Aorta (tissue), 5 donors: ENCODE measurements at places on chromosomes 4 and X. TPM values are rescaled to one million over a fixed set of nuclear protein-coding genes. Genes with fewer than 3 reads are reported as not detected.

Gene PHKA1
- total RNA-seq, result 10.6 TPM

Gene TRIML2
- not detected for total RNA-seq

Gene DNAAF6
- total RNA-seq, result not detected

Gene CHRDL1
- total RNA-seq, result 38.6 TPM

DNA sequence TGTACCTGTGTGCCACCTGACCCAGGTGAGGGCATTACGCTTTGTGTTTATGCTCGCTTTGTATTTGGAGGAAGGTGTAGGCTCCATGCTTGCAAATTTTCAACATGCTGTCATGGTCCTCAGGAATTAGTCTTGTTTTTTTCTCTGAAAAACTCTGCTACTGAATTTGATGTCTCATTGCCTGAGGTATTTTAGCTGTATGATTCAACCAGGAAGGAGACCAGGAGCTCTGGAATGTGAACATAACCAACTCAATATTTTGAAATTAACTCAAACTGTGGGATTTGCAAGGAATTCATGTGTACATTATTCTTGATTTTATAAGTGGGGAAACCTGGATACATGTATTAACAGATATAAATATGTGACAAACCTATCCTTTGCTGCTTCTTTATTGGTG lies 134.1 kb downstream of the SLC4A4 start:
- no peak for DNase-seq
- H3K36me3 ChIP-seq, result no peaks in the 10 kb centered on the region
- H3K4me3 ChIP-seq, result no peak overlapping the region
- H3K27ac ChIP-seq, result no peak overlapping the region
- no peaks in the 10 kb centered on the region for H3K27me3 ChIP-seq
- no peaks in the 10 kb centered on the region for H3K4me1 ChIP-seq

GRCh38 chr4:56055991-56056390 lies 107.2 kb downstream of the CEP135 start:
- DNase-seq, result no peak
- no peaks in the 10 kb centered on the region for H3K27me3 ChIP-seq
- no peaks in the 10 kb centered on the region for H3K36me3 ChIP-seq

GRCh38 chrX:71604141-71604540 lies 14.2 kb downstream of the CXCR3 start:
- H3K36me3 ChIP-seq, result peaks cover 5% of the 10 kb centered on the region
- no peaks in the 10 kb centered on the region for H3K4me1 ChIP-seq
- no peaks in the 10 kb centered on the region for H3K27me3 ChIP-seq
- H3K27ac ChIP-seq, result no peak overlapping the region

DNA sequence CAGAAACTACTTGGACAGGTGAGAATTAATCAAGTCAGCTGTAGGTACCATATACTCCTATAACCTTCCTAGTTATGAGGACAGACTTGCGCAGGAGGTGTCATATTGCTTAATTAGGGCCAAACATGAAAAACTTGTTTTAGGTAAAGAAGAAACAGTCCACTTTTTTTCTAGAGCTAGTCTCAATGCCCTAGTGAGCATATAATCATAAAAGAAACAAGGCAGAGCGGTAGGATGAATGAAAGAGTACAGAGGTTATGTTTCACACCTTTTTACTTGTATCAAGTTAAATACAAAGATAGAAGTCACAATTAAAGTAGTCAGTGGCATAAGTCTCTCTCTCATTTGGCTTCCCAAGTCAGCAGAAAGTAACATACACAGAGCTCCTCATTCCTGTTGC lies 88.9 kb downstream of the RPS6KA6 start:
- H3K36me3 ChIP-seq, result no peaks in the 10 kb centered on the region
- no peaks in the 10 kb centered on the region for H3K4me1 ChIP-seq
- H3K27me3 ChIP-seq, result no peaks in the 10 kb centered on the region
- no peak overlapping the region for H3K4me3 ChIP-seq
- DNase-seq, result no peak

GRCh38 chr4:159104694-159105414 lies 2.0 kb downstream of the RAPGEF2 start:
- peak overlapping the region; percentile 100 for H3K4me3 ChIP-seq
- no peak overlapping the region for H3K27ac ChIP-seq
- H3K4me1 ChIP-seq, result no peaks in the 10 kb centered on the region
- no peaks in the 10 kb centered on the region for H3K36me3 ChIP-seq
- no peak for DNase-seq

- H3K4me3 ChIP-seq, result no peak overlapping the region
- DNase-seq, result no peak
- H3K27me3 ChIP-seq, result no peaks in the 10 kb centered on the region
- H3K4me1 ChIP-seq, result no peaks in the 10 kb centered on the region
- no peaks in the 10 kb centered on the region for H3K36me3 ChIP-seq
These were observed 46.9 kb upstream of the YTHDC1 start for GRCh38 chr4:68396756-68397155.

- no peaks in the 10 kb centered on the region for H3K4me1 ChIP-seq
- no peaks in the 10 kb centered on the region for H3K36me3 ChIP-seq
These were observed 101.4 kb upstream of the FAT1 start for GRCh38 chr4:186825069-186825468.

DNA sequence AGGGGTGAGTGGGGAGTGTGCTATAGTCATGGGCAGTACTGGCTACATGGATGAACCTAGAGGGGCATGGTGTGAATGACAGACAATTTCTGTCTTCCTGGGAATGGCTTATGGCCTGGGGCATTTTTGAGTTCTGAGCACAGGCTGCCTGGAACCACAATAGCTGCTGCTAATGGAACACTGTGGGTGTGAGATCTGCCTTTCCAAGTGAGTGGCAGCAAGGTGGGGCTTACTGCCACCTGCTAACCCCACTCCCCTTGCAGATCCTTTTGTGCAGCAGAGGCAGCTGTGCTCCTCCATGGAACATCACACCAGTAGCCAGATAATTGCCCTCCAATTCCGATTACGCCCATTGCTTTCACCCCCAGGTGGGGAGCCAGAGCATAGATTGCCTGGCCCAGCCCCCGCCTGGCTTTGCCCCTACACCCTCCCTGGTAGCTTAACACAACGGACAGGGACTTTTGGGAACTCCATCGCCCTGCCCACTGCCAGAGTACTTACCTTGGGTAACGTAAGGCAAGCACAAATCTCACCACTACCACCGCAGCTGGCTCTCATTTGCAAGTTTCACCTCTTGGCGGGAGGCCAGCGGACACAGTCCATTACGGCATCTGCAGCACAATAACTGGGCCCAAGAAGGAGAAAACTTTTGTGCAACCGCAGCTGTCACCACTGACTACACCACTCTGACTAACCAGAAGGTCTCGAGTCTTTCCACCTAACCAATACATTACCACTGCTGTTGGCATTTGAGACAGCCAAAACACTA lies 421.2 kb upstream of the NWD2 start:
- no peaks in the 10 kb centered on the region for H3K36me3 ChIP-seq
- DNase-seq, result peak; percentile 60
- no peaks in the 10 kb centered on the region for H3K27me3 ChIP-seq
- H3K4me3 ChIP-seq, result no peak overlapping the region
- H3K4me1 ChIP-seq, result no peaks in the 10 kb centered on the region

GRCh38 chrX:118345045-118345463 lies 852 bp upstream of the WDR44 start:
- no peaks in the 10 kb centered on the region for H3K4me1 ChIP-seq
- peak overlapping the region; percentile 16 for H3K27ac ChIP-seq
- no peaks in the 10 kb centered on the region for H3K27me3 ChIP-seq
- no peaks in the 10 kb centered on the region for H3K36me3 ChIP-seq
- DNase-seq, result no peak
- no peak overlapping the region for H3K4me3 ChIP-seq

DNA sequence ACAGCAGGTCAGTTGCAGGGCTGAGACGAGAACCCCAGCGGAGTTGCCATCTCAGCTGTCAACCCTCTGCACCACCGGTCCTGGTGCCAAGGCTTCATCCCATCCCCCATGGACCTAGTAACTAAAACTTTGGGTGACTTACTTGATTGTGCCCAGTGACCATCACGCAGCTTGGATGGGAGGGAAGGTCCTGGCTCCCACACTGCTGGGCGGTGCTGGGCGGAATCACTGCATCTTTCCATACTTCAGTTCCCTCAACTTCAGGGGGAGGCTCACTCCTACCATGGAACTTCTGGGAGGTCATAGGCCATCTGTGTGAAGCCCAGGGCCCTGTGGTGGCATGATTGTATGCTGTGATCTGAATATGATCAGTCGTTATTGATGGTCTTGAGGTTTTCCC lies 26.2 kb upstream of the JAKMIP1 start:
- H3K27ac ChIP-seq, result no peak overlapping the region
- H3K4me3 ChIP-seq, result no peak overlapping the region
- no peaks in the 10 kb centered on the region for H3K27me3 ChIP-seq
- H3K36me3 ChIP-seq, result no peaks in the 10 kb centered on the region
